ENCODE measurements at places on chromosomes 3 and 15. TPM values are rescaled to one million over a fixed set of nuclear protein-coding genes. Genes with fewer than 3 reads are reported as not detected.

Gene TMC3
- not detected for total RNA-seq

Gene GCNT3
- total RNA-seq, result not detected

Gene KAT2B
- 11.6 TPM for total RNA-seq

Gene ZNF660
- 0.76 TPM for total RNA-seq

Gene TPM1
- total RNA-seq, result 165 TPM

Gene SNRK
- 108 TPM for total RNA-seq

Gene FOXB1
- not detected for total RNA-seq

Gene NR1I2
- total RNA-seq, result not detected

Gene PAQR5
- not detected for total RNA-seq

Gene FAH
- 11.0 TPM for total RNA-seq

Gene HIGD2B
- not detected for total RNA-seq

Gene C3orf33
- total RNA-seq, result 1.4 TPM

Gene CMTM8
- 1.7 TPM for total RNA-seq

Gene GAP43
- not detected for total RNA-seq

Gene NPAP1
- not detected for total RNA-seq

Gene CCNB2
- 9.5 TPM for total RNA-seq

Gene UBE2E2
- 31.5 TPM for total RNA-seq

Gene CATSPER2
- 0.63 TPM for total RNA-seq

Gene AMT
- 0.51 TPM for total RNA-seq

Gene EPB42
- not detected for total RNA-seq

Gene KNL1
- total RNA-seq, result 14.2 TPM

Gene CD47
- 37.5 TPM for total RNA-seq

Gene RGMA
- total RNA-seq, result under 0.01 TPM

Gene CAMP
- not detected for total RNA-seq

Gene APOD
- total RNA-seq, result 12.9 TPM

Gene CCDC9B
- total RNA-seq, result 6.5 TPM

Gene SUCNR1
- total RNA-seq, result not detected
